ENCODE measurements at places on chromosomes 16 and 17. TPM values are rescaled to one million over a fixed set of nuclear protein-coding genes. Genes with fewer than 3 reads are reported as not detected.

GRCh38 chr16:694863-695354 is 4.7 kb upstream of the WDR24 start:
- no peak for DNase-seq
- H3K4me1 ChIP-seq, result peaks cover 8% of the 10 kb centered on the region
- H3K36me3 ChIP-seq, result no peaks in the 10 kb centered on the region
- H3K4me3 ChIP-seq, result peak overlapping the region; percentile 48
- H3K27ac ChIP-seq, result no peak overlapping the region

IQCK gene
- 2.1 TPM for total RNA-seq

PIK3R6 gene
- 15.8 TPM for total RNA-seq

CES3 gene
- 8.3 TPM for total RNA-seq

DNA sequence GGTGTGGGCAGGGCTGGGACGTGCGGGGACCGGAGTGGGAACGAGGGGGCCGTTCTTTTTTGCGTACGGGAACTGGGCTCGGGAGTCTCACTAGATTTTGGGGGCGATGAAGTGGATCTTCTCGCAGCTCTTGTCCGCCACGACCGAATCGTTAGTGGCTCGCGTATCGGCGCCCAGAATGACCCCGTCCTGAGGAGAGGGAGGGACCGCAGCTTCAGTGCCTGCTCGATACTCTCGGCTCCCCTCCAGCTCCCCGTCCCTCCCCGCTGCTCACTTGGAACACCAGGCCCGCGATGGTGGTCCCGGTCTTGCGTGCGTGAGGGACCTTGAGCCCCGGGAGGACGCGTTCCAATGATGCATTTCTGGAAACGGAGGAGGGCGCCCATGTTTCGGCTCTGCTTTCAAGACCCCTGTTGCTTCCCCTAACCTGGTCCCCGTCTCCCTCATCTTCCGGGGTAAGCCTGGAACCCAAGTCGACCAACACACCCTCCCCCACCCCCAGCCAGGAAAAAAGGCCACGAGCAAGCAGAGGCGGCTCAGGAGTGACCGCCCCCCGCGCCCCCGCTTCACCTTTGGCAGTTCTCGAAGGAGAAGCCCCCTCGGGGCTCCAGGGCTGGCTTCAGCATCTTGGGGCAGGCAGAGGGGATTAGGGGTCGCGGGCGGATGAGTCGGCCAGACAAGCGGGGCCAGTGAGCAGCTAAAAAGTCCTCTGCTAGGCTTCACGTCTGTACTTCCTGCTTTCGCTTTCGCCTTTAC is at the start of gene PSMB10:
Gene PSMB10 (minus strand): TSS at position 727 of the 756 bp plus-strand sequence. CDS start 101 bp downstream, at position 626.
- H3K36me3 ChIP-seq, result peaks cover 25% of the 10 kb centered on the region
- H3K4me1 ChIP-seq, result peaks cover 33% of the 10 kb centered on the region
- peak within 1 kb of the TSS; percentile 99 for H3K4me3 ChIP-seq
- peak; percentile 77 for DNase-seq
- H3K27me3 ChIP-seq, result no peaks in the 10 kb centered on the region

GUCY2D gene
- total RNA-seq, result not detected

VPS9D1 gene
- total RNA-seq, result 12.8 TPM

DNA sequence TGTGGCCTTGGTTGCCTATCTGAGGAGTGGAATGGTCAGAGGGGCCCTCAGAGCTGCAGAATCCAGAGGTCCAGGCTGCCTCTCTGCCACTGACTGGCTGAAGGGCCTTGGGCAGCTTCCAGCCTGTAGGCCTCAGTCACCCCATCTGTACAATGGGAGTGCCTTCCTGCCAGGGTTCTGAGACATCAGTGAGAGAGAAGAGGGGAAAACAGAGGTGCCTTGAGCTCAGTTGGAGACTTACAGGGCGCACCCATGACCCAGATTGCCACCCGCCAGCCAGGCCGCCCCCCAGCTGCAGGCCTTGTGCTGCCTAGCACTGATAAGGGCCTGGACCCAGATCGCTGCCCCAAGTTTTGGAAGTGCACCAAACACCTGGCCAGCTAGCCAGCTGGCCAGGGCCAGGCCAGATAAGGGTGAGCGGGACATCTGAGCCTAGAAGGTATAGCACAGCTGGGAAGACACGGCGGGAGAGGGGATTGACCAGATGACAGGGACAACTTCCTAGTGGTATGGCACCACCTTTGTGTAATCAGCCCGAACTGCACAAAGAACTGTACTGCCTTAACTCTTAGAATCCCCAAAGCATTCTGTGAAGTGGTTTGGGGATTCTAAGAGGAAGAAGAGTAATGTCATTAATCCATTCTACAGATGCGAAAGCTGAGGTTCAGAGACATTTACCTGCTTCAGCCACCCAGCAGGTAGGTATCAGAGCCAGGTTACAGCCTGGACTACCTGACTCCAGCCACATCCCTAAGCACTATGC is 1.4 kb downstream of the SLC4A1 start:
- no peak overlapping the region for H3K4me3 ChIP-seq
- no peaks in the 10 kb centered on the region for H3K27me3 ChIP-seq
- no peaks in the 10 kb centered on the region for H3K36me3 ChIP-seq
- DNase-seq, result no peak
- no peak overlapping the region for H3K27ac ChIP-seq
- H3K4me1 ChIP-seq, result peaks cover 10% of the 10 kb centered on the region

- no peaks in the 10 kb centered on the region for H3K4me1 ChIP-seq
- no peak overlapping the region for H3K27ac ChIP-seq
- no peaks in the 10 kb centered on the region for H3K36me3 ChIP-seq
- no peak for DNase-seq
- H3K27me3 ChIP-seq, result no peaks in the 10 kb centered on the region
- no peak overlapping the region for H3K4me3 ChIP-seq
These were observed 54.5 kb downstream of the MRC2 start for GRCh38 chr17:62681939-62682381.

- DNase-seq, result no peak
- no peak overlapping the region for H3K4me3 ChIP-seq
- H3K27me3 ChIP-seq, result peaks cover 25% of the 10 kb centered on the region
- no peaks in the 10 kb centered on the region for H3K36me3 ChIP-seq
- no peaks in the 10 kb centered on the region for H3K4me1 ChIP-seq
These were observed 17.3 kb upstream of the MYO1D start for GRCh38 chr17:32894245-32894644.

DNA sequence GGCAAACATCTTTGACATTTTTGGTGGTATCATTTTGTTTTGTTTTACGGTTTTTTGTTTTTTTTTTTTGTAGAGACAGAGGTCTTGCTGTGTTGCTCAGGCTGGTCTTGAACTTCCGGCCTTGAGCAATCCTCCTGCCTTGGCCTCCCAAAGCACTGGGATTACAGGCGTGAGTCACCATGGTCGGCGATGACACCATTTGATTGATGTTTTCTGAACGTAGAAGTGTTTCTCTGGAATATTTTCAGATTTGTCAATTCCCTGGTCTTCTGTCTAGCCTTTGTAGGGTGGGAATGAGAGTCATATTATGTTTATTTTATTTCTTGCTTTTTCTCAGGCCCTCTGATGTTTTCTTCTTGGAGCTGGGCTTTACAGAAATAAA is 32.2 kb upstream of the BRD7 start:
- no peak overlapping the region for H3K4me3 ChIP-seq
- H3K4me1 ChIP-seq, result peaks cover 2% of the 10 kb centered on the region
- no peaks in the 10 kb centered on the region for H3K36me3 ChIP-seq

GRCh38 chr17:74951680-74952421 is 16.2 kb downstream of the OTOP3 start:
- H3K4me3 ChIP-seq, result no peak overlapping the region
- H3K36me3 ChIP-seq, result no peaks in the 10 kb centered on the region
- no peaks in the 10 kb centered on the region for H3K4me1 ChIP-seq
- no peaks in the 10 kb centered on the region for H3K27me3 ChIP-seq

GRCh38 chr16:75789237-75789636 is 62.9 kb upstream of the CPHXL start:
- H3K27ac ChIP-seq, result no peak overlapping the region
- no peaks in the 10 kb centered on the region for H3K36me3 ChIP-seq
- no peak overlapping the region for H3K4me3 ChIP-seq
- peaks cover 20% of the 10 kb centered on the region for H3K27me3 ChIP-seq

GRIN2A gene
- not detected for total RNA-seq

Measured in activated naive CD8-positive, alpha-beta T cell treated with anti-CD3 and anti-CD28 coated beads, Interleukin-2, amount 10 ng/mL, durations not matched to agents 7 days and 5 days (primary cell).